ENCODE measurements at places on chromosomes 16 and 17.

GRCh38 chr17:71709946-71710345, 410.9 kb upstream of the SOX9 start:
- no peak for DNase-seq

DNA sequence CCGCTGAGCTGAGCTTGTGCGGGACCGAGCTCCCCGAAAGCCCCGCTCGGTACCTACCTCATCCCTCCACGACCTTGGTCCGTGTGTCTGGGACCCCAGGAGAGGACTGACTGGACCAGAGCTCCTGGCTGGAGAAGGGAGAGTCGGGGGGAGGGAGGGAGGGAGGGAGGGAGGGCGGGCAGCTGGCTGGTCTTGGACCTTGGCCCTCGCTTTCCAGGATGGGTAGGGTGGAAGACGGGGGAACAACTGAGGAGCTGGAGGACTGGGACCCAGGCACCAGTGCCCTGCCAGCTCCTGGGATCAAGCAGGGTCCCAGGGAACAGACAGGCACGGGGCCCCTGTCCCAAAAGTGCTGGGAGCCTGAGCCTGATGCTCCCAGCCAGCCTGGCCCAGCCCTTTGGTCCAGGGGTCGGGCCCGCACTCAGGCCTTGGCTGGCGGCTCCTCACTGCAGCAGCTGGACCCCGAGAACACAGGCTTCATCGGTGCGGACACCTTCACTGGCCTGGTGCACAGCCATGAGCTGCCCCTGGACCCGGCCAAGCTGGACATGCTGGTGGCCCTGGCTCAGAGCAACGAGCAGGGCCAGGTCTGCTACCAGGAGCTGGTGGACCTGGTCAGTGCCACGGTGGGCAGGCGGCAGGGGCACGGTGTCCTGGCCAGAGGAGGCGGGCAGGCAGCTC, 553 bp downstream of the RHBDL1 start:
- no peak for DNase-seq

DNA sequence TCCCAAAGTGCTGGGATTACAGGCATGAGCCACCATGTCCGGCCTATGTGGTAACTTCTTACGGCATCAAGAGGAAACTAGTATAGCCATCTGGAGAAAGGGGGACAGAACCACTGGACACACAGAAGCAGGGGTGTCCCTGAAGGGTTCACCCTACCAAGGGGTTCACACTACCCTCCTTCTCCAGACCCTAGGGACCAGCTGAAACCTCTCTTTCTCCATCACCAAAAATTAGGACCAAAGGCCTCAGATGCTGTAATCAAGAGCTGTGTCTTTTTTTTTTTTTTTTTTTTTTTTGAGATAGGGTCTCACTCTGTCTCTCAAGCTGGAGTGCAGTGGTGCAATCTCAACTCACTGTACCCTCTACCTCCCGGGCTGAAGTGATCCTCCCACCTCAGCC, 33.2 kb downstream of the ZFHX3 start:
- no peak for DNase-seq

- DNase-seq: no peak
Measured at GRCh38 chr16:49924078-49924477, 68.2 kb upstream of the ZNF423 start.

- DNase-seq: peak; percentile 49
Measured at GRCh38 chr16:50509521-50510341, 38.5 kb upstream of the NKD1 start.

GRCh38 chr16:78906135-78906534, 694.4 kb downstream of the MAF start:
- no peak for DNase-seq

- no peak for DNase-seq
Measured at GRCh38 chr17:81221842-81222619, 734 bp downstream of the CEP131 start.

GRCh38 chr17:9465210-9465921, 110.3 kb downstream of the STX8 start:
- no peak for DNase-seq

DNA sequence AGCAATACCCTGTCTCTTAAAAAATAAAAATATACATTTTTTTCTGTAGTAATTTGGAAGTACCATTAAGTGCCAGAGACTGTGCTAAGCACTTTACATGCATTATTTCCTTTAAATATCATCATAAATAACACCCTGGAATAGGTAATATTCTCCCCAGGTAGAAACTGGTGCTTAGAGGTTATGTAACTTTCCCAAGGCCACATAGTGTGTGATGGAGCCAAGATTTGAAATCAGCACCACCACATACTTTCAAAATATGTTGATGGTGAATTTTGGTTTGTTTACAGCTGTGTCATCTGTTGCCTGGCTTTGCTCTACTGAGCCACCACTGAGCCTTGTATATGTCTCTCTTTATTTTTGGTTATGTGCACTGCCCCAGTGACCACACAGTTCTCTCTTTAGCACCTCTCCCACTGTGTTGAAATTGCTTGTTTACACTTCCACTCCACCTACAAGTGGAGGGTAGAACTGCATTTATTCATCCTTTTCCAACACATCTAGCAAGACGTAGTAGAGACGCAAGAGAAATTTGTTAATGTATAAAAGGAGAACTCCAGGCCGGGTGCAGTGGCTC, 19.0 kb upstream of the NBR1 start:
- no peak for DNase-seq

DNA sequence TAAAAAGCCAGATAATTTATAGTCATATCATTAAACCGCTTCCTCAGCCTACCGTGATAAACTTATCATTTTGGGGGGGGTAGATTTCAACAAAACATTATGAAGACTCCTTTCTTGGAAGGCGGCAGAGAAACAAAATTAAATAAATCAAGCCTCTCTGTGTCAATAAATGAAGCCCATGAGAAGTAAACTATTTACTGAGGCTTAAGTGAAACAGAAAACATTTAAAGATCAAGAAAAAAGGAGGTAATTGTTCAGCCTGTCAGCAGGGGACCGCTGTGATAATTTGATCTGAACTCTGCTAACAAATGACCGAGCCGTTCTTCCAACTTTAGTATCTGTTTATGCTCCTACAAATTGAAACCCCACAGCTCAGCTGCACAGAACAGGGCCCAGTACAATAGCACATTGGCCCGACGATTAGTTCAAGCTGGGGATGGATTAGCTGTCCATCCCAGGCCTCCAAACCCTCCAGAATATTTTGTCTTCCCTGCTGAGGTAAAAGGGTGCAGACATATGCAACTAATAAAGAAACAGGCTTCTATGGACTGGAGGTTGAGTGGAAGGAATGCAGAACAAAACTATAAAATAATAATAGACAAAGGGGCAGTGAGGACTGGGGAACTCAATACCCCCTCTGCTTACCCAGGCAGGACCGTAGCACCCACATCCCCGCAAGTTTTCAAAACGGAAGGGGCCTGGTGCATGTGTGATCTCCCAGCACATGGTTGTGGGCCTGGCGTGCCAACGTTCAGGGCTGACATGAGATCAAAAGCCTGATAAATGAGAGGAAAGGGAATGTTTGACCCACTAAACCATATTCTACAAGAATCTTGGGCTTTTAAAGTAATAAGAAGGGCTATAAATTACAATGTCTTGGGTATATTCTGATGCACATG, 298.1 kb upstream of the IRX5 start:
- DNase-seq: no peak

- DNase-seq: no peak
Measured at GRCh38 chr16:48829336-48830310, 219.6 kb upstream of the N4BP1 start.

- DNase-seq: peak; percentile 53
Measured at GRCh38 chr17:80261159-80261894, 675 bp downstream of the RNF213 start.

DNA sequence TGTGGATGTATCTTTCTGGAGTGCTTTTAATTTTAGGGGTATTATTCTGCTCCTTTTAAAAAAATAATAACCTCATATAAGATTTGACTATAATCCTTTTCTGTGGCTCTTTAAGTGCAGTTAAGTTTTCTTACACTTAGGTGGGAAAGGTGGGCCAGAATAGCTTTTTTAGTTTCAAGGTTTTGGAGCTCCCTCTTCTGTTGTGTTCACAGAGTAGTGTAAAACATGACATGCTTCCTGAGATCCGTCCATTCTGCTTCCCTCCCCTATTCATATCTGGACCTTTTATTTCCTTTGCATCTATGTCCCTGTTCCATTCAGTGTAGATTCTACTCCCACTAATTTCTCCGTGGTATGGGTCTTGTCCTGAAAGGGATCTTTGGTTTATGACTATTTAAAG, 12.8 kb downstream of the LRRC36 start:
- DNase-seq: no peak

GRCh38 chr17:76492989-76493501, 8.2 kb downstream of the RHBDF2 start:
- DNase-seq: no peak

GRCh38 chr17:34999456-34999855, 19.1 kb downstream of the LIG3 start:
- no peak for DNase-seq

GRCh38 chr17:60862482-60862881, 184.8 kb downstream of the BCAS3 start:
- no peak for DNase-seq

DNA sequence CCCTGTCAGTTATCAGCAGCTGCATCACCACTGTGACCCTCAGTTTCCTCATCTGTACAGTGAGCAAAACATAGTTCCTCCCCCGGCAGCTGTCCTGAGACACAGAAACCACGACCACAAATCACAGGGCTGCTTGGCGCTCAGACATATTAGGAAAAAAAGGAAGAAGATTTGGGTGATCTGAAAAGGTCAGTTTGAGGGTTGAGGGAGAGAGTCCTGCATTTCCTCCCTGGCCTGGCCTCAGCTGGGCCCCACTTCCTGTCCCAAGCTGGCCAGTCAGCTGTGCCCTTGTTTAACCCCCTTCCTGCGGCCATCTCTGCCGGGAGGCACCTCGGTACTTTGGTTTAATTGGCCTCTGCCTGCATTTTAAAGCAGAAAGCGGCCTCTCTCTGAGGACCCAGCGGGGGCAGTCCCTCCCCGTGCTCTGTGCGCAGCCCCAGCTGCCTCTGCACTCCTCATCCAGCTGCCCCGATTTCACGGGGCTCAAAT, 24.0 kb upstream of the CIBAR2 start:
- no peak for DNase-seq

- DNase-seq: no peak
Measured at GRCh38 chr17:14196377-14196997, 40.2 kb downstream of the CDRT15 start.

DNA sequence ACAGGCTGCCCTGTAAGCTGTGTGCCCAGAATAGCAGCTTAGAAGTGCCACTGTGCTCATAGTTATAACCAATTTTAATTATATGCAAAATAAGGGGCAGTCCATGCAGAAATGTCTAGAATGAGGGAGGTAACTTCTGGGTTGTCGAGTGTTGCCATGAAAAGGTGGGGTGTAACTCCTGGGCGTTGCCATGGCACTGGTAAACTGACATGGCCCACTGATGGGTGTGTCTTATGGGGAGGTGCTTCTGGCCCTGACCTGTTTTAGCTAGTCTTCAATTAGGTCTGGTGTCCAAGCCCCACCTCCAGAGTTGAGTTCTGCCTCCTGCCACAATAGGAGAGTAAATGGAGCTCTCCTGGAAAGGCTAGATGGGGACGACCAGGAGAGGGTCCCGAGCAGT, 120.6 kb downstream of the SALL1 start:
- DNase-seq: no peak

DNA sequence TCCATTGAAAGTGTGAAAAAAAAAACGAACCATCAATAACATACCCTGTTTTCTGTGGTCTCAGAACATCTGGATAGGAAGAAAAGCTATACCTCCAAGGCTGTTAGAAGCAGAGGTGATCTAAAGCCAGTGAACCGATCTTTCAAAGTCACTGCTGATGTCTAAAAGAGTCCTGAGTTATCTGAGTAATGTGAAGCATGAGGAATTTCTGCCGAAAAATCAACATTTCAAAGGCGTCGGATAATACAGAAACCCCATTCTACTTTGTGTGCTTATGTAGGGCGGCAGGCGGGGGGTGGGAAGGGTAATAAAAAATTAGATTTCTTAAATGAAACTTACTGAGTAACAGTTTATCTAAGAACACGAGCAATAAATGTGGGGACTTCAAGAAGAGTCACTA, 3.9 kb downstream of the XYLT1 start:
- DNase-seq: no peak
